Bronchial epithelial cell (primary cell): ENCODE measurements at places on chromosomes 2 and 18.

- no peak for DNase-seq
Observed at GRCh38 chr2:28348149-28348567, 44.5 kb upstream of the FOSL2 start.

- DNase-seq, result peak; percentile 67
Observed at GRCh38 chr2:25228848-25229278, 60.5 kb upstream of the POMC start.

GRCh38 chr2:105681927-105682326 is 62.8 kb upstream of the NCK2 start:
- no peak for DNase-seq

DNA sequence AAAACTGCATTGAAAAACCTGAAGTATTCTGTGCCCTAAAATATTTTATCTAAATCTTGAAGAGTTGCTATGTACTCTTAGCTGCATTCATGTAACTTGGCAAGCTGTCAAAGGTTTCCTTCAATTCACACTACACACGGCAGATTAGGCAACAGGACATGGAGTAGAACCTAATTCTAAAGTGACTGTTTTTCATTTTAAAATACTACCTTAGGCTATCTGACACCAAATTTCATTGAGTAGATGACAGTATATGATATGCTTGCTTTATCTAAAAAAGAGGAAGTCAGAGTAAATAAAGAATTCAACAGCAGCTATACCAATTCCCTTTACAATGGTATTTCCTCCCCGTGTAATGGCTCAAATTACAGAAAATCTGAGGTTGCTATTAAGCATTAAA is 45.4 kb downstream of the EXOC6B start:
- DNase-seq, result peak; percentile 64

DNA sequence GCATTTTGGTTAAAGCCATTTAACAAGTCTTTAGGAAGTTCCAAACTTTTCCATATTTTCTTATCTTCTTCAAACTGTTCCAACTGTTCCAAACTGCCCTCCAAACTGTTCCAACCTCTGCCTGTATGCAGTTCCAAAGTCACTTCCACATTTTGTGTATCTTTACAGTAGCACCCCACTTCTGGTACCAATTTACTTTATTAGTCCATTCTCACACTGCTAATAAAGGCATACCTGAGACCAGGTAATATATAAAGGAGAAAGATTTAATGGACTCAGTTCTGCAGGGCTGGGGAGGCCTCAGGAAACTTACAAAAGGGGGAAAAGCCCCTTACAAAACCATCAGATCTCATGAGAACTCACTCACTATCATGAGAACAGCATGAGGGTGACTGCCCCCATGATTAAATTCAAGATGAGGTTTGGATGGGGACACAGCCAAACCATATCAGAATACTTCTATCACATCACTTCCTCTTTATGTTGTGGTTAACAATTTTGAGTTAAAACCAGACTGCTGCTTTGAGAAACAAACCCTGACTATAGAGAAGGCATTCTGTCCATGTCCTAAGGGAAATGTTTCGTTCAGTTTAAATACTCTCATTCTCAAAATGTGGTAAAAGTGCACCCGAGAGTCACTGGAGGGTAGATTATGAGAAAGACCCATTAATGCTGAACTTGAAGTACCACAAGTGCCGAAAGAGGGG is 11.0 kb downstream of the IL18R1 start:
- no peak for DNase-seq

GRCh38 chr2:105055613-105056012 is 17.7 kb downstream of the MRPS9 start:
- no peak for DNase-seq

DNA sequence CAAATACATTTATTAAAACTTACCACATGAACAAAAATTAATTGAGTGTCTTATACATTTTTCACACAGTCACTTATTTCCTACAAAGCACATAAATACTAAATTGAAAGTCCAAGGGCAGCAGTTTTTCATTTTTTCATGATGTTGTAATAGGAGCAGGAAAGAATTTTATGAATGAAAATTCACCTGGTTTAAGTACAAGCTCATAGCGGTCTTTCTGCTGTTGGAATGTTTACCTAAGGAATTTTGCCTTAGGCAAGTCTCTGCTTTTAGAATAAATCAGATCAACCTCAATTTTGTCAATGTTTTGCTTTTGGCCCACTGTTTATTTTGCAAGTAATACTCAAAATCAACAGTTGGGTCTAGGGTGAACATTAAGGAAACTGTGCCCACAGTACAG is 40.0 kb downstream of the ETAA1 start:
- DNase-seq, result peak; percentile 73

DNA sequence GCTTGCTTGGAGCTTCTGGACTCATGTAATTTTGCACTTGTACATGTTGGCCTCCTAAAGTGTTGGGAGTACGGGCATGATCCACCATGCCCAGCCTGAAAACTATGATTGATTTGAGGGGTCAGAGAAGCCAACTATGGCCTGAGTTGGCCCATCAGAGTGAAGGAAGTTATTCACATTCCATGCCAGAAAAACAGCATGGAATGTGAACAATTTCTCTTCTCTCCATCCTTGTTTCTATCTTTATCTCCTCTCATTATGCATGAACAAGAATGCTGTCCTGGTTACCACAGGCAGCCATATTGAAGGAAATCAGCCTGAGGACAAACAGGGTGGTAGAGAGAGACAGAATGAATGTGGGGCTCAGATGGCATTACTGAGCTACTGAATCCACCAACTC is 3.5 kb upstream of the CD226 start:
- no peak for DNase-seq

- DNase-seq, result no peak
Observed at GRCh38 chr18:52979892-52980291, 639.9 kb downstream of the DCC start.

GRCh38 chr2:144877893-144878292 is 358.0 kb upstream of the ZEB2 start:
- DNase-seq, result no peak

DNA sequence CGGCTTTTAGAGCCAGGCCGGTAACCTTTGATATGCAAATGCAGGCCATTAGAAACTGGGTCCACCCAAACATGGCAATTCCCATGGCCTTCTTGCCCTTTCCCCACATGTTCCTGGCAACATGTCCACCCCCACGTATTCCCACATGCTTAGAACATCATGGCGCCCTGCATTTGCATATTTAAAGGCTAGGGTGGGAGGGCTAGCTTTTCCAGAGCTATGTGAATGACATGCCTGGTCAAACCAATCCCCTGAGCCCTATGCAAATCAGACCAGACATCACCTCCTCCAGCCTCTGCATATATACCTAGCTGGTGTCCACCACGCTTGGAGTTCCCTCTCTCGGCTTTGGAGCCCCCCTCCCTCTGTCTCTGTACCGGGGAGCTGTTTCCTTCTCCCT is 481.9 kb downstream of the CDH2 start:
- no peak for DNase-seq

DNA sequence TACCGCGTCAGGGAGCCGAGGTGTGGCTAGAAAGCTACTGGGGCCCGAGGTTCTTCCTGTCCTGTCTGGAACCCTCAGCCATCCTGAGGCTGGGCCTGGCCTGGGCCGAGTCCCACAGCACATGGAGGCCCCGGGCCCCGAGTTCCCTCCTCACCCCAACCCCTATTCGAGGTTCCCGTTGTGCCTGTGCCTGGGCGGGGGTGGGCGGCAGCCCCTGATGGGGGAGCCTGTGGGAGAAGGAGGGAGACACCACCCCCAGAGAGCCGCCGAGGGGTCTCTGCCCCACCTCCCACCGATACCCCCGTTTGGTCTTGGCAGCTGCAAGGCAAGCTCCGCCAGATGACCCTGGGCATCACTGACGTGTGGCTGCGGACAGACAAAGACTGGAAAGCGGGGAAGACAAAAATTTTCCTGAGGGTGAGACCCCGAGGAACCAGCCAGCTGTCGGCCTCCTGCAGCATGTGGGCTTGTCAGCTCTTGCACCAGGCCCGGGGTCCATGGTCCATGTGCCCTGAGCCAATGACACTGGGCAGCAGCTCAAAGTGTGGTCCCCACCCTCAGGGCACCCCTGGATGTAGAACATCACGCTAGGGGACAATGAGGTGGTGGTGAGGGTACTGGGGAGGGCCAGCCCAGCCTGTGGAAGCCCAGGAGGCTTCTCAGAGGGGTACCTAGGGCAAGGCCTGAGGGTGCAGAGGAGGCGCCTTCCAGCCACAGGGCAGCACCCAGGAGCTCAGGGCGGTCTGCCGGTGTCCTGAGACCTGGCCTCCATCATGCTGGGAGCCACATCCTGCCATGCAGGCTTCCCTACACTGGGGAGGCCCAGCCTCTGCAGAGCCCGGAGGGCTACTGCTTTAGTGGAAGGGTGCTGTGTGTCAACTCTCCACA is 52.5 kb upstream of the GPR17 start:
- DNase-seq, result no peak

- DNase-seq, result no peak
Observed at GRCh38 chr2:230170532-230170931, 49.3 kb downstream of the SP110 start.

GRCh38 chr2:5849562-5849961 is 157.4 kb downstream of the SOX11 start:
- DNase-seq, result no peak

- no peak for DNase-seq
Observed at GRCh38 chr2:109269706-109270504, 140.9 kb downstream of the SH3RF3 start.

GRCh38 chr18:55499526-55499925 is 88.5 kb downstream of the TCF4 start:
- no peak for DNase-seq

GRCh38 chr2:101829429-101829828 is 131.9 kb downstream of the MAP4K4 start:
- DNase-seq, result no peak

DNA sequence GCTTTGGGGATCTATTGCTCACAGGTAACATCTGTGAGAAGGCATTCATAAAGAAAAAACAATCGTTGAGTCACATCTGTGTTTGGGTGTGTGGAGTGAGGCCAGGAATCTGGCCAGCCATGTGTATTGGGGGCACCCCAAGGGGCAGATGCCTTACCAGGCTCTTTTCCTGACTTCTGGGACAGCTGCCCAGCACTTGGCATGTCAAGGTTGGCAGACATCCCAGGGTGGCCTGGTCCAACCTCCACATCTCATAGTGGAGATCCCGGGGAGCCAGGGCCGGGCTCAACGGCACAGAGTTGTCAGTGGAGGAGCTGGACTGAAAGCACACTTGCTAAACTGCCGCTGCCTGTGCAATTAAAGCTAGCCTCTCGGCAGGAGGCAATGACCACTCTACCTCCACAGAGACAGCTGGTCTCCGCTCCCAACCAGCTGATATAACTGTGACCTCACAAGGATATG is 75.3 kb upstream of the MGAT4A start:
- peak; percentile 77 for DNase-seq

GRCh38 chr2:96325041-96325883 is at the start of gene ITPRIPL1:
ITPRIPL1 (plus strand) TSS chr2:96325317; CDS start chr2:96325840, 523 bp downstream.
- DNase-seq, result no peak

GRCh38 chr18:24402209-24402785 is 4.7 kb upstream of the OSBPL1A start:
- no peak for DNase-seq

- DNase-seq, result no peak
Observed at GRCh38 chr2:49309461-49309860, 155.1 kb upstream of the FSHR start.

- peak; percentile 99 for DNase-seq
Observed at GRCh38 chr2:203656522-203657287, 49.7 kb upstream of the CD28 start.

DNA sequence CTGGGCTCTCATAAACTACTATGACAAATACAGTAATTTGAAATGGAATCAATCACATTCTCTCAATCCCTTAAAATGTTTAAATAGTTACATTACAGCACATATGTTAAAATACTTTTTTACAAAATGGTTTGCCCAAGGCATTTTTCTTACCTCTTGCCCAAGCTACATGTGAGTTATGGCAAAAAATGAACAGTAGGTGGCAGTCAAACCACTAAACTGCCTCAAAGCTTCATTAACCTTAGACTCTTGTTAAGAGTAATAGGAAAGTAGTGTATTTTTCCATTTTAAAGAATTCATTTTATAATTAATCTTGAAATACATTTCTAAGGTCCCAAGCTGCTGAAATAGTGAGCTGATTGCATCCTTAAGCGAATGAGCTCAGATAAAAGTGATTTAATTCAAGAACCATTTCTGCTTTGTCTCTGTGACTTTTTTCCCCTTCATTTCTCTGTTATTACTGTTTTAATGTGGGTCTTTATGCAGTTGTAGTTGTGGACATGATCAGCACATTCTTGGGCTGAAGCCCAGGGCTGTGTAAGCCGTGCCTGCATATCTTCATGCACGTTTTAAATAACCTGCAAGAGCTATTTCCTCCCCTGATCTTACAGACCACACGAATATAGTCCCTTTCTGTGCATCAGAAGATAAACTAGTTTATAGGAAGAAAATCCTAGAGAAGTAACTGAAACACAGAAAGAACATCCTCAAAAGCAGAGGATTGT is 311.8 kb downstream of the LNPK start:
- DNase-seq, result peak; percentile 74

DNA sequence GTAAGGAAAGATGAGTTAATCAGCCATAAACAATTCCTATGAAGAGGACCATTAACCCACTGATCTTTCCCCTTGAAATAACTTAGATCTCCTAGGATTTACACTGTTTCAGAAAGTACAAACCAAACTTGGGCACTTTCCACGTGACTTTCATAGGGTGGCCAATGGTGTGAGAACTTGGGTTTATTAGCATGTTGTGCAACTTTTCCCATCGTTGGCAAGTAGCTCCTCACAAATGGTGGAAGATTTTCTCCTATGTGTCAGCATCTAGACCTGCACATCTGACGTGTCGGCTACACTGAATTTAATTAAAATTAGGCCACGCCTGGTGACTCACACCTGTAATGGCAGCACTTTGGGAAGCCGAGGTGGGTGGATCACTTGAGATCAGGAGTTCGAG is 116.3 kb downstream of the GALNT1 start:
- DNase-seq, result peak; percentile 18

DNA sequence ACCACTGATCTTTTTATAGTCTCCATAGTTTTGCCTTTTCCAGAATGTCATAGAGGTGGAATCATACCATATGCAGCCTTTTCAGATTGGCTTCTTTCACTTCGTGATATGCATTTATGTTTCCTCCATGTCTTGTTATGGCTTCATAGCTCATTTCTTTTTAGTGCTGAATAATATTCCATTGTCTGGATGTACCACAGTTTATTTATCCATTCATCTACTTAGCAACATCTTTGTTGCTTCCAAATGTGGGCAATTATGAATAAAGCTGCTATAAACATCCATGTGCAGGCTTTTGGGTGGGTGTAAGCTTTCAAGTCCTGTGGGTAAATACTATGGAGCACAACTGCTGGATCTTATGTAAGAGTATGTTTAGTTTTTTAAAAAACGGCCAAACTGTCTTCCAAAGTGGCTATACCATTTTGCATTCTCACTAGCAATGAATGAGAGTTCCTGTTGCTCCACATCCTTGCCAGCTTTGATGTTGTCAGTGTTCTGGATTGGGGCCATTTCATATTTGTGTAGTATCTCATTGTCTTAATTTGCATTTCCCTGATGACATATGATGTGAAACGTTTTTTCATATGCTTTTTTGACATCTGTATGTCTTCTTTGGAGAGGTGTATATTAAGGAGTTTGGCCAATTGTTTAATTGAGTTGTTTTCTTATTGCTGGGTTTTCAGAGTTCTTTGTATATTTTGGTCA is 20.6 kb downstream of the STPG4 start:
- DNase-seq, result peak; percentile 64
